Activated naive CD4-positive, alpha-beta T cell treated with anti-CD3 and anti-CD28 coated beads, Interleukin-2, amount 50 U/mL, for 16 hours (primary cell): ENCODE measurements at places on chromosomes 5 and 9.

DNA sequence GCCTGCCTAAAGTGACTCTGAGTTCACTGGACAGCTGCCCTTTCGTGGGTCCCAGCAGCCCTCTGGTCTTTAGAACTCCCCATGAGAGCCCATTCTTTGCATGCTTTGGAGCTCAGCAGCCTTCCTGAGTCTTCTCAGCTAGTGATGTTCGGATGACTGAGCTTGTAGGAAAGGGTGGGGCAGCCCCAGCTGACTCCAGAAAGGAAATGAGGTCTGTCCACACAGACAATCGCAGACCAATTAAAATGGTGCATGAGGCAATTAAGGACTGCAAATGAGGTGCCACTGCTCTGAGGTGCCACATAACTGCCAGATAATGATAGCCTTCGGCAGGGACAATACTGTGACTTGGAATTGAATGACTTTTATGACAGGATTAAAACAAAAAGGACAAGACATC lies 25.4 kb upstream of the TOMM5 start:
- no peak for DNase-seq

- no peak for DNase-seq
These were observed 318.6 kb upstream of the PIK3R1 start for GRCh38 chr5:67896930-67897313.

DNA sequence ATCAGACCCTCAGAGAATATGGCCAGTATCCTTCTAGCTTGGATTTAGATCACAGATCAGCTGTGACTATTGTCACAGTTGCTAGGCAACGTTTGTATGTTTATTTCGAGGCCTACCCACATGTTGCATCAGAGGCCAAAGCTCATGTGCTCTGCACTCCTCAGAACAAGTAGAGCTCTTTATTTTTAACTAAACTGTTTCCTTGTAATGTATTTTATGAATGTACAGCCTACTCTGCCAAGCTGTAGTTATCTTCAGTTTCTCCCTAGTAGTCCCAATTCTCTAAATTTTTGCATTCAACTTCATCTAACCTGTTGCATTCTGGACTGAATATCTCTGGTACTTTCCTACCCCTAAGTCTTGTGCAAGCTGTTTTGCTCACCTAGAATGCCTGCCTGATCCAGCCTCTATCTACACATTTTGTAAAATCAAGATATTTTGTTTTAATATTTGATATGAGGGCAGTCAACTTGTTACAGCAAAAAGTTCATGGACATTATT lies 52.8 kb downstream of the CAST start:
- no peak for DNase-seq

DNA sequence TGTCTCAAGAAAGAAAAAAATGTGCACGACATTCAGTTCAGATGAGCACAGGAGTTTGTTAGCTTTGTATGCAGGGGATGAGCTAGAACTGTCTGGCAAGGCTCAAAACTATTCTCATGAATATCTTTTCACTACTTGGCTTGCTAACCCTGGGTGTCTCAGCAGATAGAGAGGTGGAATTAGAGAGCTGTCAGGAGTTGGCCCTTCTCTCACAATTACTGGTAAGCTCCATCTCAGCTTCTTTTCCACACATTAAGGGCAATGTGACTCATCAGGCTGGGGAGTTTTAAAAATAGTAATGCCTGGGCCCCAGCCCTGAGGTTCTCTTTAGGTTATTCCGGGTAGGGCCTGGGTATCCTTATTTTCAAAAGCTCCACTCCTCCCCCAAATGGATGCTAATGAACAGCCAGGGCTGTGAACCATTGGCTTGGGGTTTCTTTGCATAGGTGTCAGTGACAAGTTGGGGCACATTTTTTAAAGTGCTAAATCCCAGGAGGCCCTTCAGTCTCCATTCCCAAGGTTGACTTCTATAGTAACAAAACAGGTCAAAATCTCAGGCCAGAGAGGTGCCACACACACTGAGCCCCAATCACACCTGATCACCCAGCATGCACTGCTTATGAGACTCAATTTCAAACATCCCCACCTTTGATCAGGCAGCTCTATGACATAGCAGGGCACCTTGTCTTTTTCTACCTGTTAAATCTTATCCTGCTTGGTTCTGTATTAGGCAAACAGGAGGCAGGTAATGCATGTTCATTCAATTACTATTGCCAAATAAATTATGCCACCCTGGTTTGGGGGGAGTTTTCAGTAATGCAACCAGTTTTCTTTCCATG lies 239.7 kb upstream of the DAP start:
- DNase-seq, result no peak

GRCh38 chr5:160660132-160660531 lies 191.9 kb downstream of the ATP10B start:
- DNase-seq, result no peak

GRCh38 chr5:180689071-180689694 lies 39.8 kb upstream of the FLT4 start:
- peak; percentile 45 for DNase-seq

- DNase-seq, result no peak
These were observed 416.5 kb upstream of the TLE4 start for GRCh38 chr9:79155308-79155707.

GRCh38 chr9:130912932-130913598 lies 16.5 kb upstream of the QRFP start:
- DNase-seq, result no peak

- no peak for DNase-seq
These were observed 182.6 kb upstream of the TYRP1 start for GRCh38 chr9:12510551-12510950.

DNA sequence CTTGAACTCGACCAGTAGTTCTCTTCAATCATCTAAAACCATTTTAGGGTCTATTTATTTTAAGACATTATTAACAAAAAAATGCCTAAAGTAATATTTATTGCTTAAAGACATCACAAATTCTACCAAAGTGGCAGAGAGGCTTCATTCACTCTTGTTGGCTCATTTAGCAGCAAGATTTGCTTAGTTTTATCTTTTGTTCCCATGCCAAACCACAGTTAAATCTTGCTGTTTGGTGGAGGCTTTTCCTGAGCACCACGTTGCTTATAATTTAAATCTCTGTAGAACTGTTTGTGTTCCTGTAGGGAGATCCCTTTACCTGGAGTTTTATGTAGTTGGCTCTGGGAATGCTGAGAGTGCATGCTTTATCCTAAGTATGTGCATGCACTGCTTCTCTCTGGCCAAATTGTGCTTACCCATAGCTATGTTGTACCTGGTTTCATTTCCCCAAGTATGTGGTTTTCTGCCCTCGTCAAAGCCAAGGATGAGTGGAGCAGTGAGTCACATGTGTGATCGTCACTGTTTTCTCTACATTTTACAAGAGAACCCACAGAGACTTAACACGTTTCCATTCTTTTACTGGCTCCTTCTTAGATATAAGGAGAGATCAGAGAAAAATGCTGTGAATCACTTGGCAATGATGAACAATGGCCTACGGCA lies 42.1 kb upstream of the MAST4 start:
- no peak for DNase-seq

GRCh38 chr5:126056352-126056751 lies 366.9 kb upstream of the GRAMD2B start:
- no peak for DNase-seq

GRCh38 chr9:3241290-3241689 lies 284.5 kb downstream of the RFX3 start:
- DNase-seq, result no peak

DNA sequence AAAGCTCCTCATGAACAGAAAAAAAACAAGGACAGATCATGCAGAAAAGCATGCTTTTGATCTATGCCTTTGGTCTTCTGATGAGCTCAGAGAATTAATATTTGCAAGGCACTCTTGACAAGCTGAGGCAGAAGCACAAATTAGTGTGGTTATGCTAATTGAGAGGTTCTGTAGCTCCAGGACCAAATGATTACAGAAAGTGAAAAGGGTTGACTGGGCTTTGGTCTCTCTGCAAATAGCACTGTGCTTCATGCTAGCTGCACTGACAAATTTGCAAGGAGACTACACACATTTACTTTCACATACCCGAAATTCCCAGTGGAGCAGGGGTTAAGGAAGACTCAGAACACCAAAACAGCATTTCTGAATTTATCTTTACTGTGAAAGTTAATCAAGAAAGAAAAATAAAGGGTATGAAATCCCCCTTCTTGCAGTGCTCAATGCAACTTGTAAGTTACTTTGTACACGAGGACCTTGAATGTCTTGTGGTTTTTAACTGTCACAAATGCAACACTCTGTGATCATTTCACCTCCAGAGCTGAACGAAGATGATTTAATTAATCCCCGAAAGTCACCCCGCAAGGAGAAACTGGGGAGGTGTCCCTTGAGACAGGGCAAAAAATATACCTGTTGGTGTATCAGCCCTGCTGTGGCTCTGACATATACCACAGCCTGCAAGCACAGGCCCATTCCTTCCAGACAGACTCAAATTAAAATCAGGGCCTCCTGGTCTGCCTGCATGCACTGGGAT lies 11.9 kb downstream of the RAPGEF1 start:
- DNase-seq, result no peak

DNA sequence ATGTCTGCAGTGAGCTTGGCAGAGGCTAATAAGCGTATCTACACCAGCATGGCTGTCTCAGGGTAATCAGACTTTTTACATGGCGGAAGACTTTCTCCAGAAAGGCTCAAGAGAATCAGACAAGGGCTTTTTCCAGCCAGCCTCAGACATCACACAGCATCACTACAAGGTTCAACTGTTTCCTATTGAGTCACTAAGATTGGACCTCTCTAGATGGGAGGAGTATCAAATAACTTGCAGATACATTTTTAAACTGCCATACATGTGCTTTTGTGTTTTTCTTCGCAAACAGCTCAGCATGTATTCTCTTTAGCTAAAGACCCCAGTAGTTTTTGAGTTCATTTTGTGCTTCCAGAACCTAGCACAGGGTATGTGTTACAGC lies 22.9 kb upstream of the PIK3R1 start:
- DNase-seq, result no peak

DNA sequence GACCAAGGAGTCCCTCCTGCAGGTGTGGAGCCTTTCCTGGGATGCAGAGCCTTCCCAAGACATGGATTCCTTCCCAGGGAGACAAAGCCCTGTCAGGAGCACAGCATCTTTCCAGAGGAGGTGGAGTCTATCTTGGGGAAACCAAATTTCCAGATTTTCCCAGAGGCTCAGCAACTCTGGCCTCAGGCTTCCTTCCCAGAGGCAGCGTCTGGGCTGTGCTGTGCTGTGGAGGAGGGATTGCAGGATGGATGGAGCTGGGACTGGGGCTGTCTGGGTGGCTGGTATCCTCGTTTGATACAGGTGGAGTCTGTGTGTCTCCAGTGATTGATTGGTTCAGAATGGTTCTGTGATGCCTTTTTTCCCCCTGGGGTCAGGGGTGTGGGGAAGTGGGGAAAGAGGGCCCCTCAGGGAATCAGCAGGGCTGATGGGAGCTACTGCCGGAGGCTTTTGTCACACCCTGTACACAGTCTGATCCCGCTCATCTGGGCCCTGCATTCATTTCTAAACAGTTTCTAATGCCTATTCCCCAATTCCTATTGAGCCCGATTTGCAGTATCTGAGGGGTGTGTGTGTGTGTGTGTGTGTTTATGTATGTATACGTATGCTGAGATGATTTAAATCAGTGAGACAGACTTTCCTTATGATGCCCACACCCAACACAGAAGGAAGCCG lies 16.0 kb downstream of the OR13J1 start:
- DNase-seq, result no peak

DNA sequence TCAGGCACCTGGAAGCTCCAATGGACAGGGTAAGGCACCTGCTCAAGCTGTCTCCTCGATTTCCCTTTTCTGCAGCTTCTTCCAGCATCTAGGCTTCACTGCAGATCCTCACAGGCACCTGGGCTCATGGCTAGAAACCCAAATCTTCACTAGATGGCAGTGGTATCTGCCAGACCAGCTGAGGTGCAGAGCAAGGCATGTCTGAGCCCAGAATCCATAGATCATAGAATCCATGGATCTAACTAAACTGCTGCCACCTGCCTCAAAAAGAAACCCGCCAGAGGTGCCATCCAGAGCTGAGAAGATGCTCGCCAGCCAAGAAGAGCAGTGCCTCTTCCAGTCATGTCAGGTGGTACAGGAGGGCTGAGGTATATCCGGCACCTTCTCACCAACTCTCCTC lies 6.9 kb downstream of the SHC3 start:
- DNase-seq, result no peak

DNA sequence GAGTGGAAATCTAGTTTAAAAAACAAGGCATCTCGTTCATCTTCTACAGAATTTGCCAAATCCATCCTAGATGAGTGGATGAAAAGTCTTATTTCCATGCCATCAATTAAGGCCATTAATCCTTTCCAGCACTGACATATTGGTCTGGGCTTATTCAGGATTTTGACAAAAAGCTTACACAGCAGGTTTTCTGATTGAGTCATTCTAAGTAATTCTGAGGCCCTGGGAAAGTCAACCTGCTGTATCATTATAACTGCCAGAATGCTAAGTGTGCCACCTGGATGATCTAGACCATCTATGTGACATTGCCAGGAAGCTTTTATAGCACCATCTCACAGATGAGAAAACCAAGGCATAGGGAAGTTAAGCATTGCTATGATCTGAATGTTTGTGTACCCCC lies 132.1 kb upstream of the MAP3K1 start:
- no peak for DNase-seq

GRCh38 chr5:109168151-109168550 lies 241.6 kb downstream of the PJA2 start:
- DNase-seq, result no peak

DNA sequence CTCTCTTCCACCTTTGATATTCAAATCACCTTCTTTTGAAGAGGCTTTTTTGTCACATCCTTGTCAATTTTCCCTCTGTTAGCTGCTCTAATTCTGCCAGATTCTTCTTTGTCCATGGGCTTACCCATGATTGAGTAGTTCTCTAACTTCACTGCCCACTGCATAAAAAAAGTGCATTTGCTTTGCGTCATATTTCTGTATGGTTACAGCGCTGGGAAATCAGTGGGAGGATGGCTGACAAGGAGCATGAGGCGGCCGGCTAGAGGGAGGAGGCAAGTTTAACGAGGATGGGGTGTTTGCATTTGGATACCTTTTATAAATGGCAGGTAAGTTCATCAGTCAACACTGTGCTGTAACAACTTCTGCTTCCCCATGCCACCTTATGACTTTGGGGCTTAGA lies 116.5 kb upstream of the LHFPL2 start:
- DNase-seq, result no peak

- DNase-seq, result no peak
These were observed 90.5 kb upstream of the AGXT2 start for GRCh38 chr5:35138232-35138631.

- no peak for DNase-seq
These were observed 183.3 kb upstream of the DMAC1 start for GRCh38 chr9:7982907-7983306.

GRCh38 chr5:93717162-93717561 lies 24.2 kb downstream of the POU5F2 start:
- DNase-seq, result no peak

DNA sequence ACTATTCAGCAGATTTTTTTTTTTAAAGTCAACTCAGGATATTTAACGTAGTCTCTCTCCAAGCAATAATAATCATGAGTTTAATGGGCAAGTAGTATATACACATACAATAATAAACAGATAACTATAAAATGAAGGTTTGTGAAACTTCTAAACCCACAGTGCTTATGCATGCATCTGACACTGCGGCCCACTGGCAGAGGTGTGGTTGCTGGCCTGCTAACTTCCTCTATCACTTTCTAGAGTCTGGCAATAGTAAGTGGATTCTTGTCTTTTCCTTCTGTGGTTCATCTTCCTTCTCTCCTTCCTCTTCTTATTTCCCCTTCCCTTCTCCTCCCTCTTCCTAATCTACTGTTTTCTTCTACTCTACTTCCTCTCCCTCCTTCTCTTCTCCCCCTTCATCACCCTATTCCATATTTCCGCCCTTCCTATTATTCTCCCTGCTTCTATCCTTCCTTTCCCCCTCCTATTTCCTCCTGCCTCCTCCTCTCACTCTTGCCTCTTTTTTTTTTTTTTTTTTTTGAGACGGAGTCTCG lies 18.6 kb upstream of the AGXT2 start:
- no peak for DNase-seq
